Renal cortex interstitium (tissue), 15 donors: ENCODE measurements at places on chromosomes 2 and 18. TPM values are rescaled to one million over a fixed set of nuclear protein-coding genes. Genes with fewer than 3 reads are reported as not detected.
A peak's percentile ranks its signal among the peaks of the same experiment; 100 is the strongest.

Gene GAD1
- 0.66 TPM for polyA plus RNA-seq

Gene GRHL1
- polyA plus RNA-seq, result 4.4 TPM

Gene SLC39A10
- polyA plus RNA-seq, result 104 TPM

Gene SKA1
- polyA plus RNA-seq, result 5.8 TPM

Gene GDF7
- polyA plus RNA-seq, result 4.8 TPM

Gene BUB1
- 25.2 TPM for polyA plus RNA-seq

Gene NEB
- 17.5 TPM for polyA plus RNA-seq

Gene NEU4
- polyA plus RNA-seq, result 0.56 TPM

Gene TMEM198
- 3.6 TPM for polyA plus RNA-seq

Gene MZT2B
- polyA plus RNA-seq, result 158 TPM

Gene RESP18
- polyA plus RNA-seq, result not detected

Gene ALPI
- polyA plus RNA-seq, result 0.07 TPM

Gene L3MBTL4
- 4.6 TPM for polyA plus RNA-seq

Gene CD28
- polyA plus RNA-seq, result 2.5 TPM

Gene TEKT4
- polyA plus RNA-seq, result not detected

Gene NFATC1
- 5.2 TPM for polyA plus RNA-seq

Gene SOS1
- 55.6 TPM for polyA plus RNA-seq

GRCh38 chr2:39738936-39739335 lies 40.1 kb downstream of the THUMPD2 start:
- DNase-seq, result no peak

GRCh38 chr2:169664600-169664977 lies 29.6 kb downstream of the CFAP210 start:
- no peak for DNase-seq

GRCh38 chr2:192969055-192969454 lies 774.3 kb upstream of the TMEFF2 start:
- DNase-seq, result no peak

GRCh38 chr2:215969131-215969841 lies 44.1 kb downstream of the MREG start:
- DNase-seq, result no peak

DNA sequence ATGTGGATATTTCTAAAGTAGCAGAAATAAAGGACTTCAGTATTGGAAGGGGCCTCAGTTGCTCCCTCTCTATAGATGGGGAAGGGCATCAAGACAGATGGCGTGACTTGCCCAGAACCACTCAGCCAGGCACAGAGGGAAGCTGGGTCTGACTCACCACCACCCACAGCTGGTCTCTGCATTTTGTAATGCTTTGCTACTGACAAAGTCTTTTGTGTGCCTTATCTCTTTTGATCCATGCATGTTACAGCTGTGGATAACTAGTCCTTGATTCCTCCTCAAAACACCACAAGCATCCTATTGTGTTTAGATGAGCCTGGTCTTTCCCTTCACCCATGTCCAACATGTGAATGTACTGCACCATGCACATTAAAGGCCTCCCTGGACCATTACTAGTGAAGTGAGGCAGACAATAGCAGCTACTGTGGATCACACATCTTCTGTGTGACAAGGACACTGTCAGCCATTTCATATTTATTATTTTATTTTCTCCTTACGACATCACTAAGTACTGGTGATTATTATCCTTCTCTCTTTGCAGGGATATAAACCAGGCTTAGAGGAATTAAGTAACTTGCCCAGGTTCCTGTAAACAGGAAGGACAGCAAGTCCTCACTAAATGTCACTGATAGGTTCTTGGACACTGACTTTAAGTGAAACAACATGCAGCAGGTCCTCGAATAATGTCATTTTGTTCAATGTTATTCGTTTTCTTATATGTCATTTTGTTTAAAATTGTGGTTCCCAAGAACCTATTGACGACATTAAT lies 29.6 kb upstream of the IL37 start:
- no peak for DNase-seq

DNA sequence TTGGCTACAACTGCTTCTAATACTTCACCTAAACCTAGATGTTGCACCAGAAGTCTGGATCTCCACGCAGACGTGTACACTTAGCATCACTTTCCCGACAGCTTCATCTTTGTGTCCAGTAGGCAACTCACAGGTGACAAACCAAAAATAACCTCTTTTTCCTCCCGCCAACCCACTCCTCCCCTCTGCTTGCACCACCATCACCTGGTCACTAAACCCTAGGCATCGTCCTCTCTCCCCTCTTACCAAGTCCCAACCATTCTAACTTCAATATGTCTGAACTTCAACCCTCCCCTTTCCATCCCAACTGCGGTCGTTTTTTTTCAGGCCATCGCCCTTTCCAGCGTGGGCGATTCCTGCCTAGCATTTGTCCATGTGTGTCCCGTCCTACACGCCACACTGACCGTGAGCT lies 413 bp upstream of the CHMP3 start:
- no peak for DNase-seq

- no peak for DNase-seq
Observed at GRCh38 chr2:17605696-17606095, 65.2 kb downstream of the VSNL1 start.

- no peak for DNase-seq
Observed at GRCh38 chr18:78981989-78982620, 2.5 kb downstream of the SALL3 start.

GRCh38 chr2:27174638-27175037 lies 25.8 kb downstream of the TCF23 start:
- DNase-seq, result no peak

DNA sequence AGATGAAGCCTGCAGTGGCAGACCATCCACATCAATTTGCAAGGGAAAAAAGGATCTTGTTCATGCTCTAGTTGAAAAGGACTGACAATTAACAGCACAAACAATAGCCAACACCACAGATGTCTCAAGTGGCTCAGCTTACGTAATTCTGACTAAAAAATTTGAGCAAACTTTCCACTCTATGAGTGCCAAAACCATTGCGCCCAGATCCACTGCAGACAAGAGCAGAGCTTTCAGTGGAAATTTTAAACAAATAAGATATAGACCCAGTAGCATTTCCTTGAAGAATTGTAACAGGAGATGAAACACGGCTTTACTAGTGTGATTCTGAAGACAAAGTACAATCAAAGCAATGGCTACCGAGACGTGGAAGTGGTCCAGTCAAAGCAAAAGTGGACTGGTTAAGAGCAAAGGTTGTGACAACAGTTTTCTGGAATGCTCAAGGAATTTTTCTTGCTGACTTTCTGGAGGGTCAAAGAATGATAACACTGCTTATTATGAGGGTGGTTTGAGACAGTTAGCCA lies 12.0 kb upstream of the ZNF396 start:
- no peak for DNase-seq

- no peak for DNase-seq
Observed at GRCh38 chr18:8525692-8526091, 83.5 kb upstream of the RAB12 start.

DNA sequence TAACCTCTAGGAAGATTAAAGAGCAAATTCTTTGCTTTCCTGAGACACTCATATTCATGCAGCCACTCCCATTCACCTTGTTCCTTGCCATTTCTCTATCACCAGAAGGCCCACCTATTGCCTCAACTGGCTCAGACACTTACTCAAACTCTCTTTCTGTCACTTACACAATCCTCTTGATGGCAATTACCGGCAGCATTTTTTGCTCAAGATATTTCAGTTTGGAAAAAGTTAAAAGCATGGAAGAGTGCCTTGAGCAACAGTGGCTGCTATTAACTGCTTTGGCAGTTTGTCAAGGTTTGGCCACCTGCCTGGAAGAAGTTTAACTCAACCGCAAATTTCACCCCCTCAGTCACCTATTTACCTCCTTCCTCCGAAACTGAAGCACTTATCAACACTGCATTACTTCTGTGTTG lies 1104.0 kb upstream of the PIK3C3 start:
- peak; percentile 14 for DNase-seq

- DNase-seq, result no peak
Observed at GRCh38 chr2:36707050-36707449, 10.5 kb downstream of the VIT start.

- no peak for DNase-seq
Observed at GRCh38 chr2:221103930-221104329, 468.2 kb downstream of the EPHA4 start.

- no peak for DNase-seq
Observed at GRCh38 chr2:26892133-26892532, 44.2 kb downstream of the DPYSL5 start.

- DNase-seq, result no peak
Observed at GRCh38 chr2:33225350-33225749, 251.1 kb upstream of the RASGRP3 start.

GRCh38 chr2:5694306-5694705 lies 2.1 kb downstream of the SOX11 start:
- no peak for DNase-seq

- no peak for DNase-seq
Observed at GRCh38 chr2:88451811-88452564, 505 bp downstream of the FOXI3 start.

DNA sequence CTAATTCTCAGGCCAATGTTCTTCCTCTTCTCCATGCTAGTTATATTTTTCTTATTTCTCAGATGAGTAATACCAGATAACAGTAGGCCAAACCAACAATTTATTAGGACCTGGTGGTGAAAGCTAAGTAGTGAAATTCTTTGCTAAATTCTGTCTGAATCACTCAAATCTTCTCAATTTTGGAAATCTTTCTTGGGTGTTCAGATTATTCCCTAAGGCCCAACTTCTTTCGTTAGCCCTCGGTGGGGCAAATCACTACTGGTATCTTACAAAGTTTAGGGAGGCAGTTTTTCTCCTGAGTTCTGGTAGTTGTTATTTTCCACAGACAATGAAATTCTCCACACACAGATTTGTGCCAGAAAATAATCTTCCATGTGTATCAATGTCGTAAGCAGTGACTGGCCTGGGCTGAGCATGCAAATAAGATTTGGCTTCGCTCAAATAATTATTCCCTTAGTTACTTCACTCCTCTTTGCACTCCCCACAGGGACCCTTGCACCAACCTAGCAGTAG lies 443.5 kb upstream of the SLC14A2 start:
- no peak for DNase-seq

- DNase-seq, result no peak
Observed at GRCh38 chr2:240525802-240526201, 32.0 kb downstream of the ANKMY1 start.

- DNase-seq, result no peak
Observed at GRCh38 chr2:214492152-214492551, 81.3 kb downstream of the VWC2L start.

GRCh38 chr18:6610466-6610865 lies 119.0 kb upstream of the ARHGAP28 start:
- DNase-seq, result no peak

GRCh38 chr2:187574969-187575750 lies 20.9 kb upstream of the TFPI start:
- no peak for DNase-seq

- no peak for DNase-seq
Observed at GRCh38 chr18:44689736-44690135, 9.0 kb downstream of the SETBP1 start.

- DNase-seq, result no peak
Observed at GRCh38 chr2:164777847-164778461, 63.7 kb downstream of the COBLL1 start.

DNA sequence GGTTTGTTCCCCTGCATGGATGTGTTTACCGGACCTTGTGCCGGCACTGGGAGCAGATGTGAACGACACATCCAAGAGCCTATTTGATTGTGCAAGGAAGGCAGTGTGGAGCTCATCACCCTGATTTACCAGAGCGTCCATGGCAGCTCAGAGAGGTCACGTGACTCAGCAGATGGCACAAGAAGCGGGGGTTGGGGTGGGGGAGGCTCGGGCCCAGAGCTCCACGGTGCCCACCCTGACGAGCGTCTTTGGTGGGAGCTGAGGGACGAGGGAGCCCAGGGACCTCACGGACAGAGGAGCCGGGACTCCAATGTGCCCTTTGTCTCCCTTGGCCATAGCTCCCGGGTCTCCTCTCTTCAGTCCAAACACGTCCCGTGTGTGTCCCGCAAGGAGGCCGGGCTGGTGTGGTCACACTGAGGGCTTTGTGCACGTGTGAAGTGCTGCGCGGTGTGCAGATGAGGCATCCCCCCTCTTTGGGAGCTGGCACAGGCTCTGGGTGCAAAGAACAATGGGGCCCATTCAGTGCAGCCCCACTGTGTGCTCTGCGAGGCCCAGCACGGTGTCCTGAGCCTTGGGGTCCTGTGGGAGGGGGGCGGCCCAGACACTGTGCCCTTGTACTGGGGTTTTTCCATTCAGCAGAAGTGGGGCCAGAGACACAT lies 15.5 kb downstream of the KCNIP3 start:
- DNase-seq, result no peak

DNA sequence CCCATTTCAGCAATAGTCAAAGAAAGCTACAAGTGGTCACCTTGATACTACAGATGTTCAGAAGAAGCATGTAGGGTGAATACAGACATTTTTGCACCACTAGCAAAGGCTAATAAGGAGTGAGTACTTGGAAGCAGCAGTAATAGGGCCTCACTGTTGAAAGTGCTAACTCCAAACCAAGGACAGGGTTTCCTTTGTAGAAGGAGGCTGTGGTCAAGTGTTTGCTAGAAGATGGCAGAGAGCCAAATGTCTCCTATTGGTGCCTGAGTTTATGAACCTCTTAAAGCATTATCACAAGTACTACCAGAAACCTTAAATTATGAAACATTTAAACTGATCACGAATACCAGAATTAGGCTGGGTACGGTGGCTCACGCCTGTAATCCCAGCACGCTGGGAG lies 308.1 kb downstream of the ZEB2 start:
- no peak for DNase-seq

DNA sequence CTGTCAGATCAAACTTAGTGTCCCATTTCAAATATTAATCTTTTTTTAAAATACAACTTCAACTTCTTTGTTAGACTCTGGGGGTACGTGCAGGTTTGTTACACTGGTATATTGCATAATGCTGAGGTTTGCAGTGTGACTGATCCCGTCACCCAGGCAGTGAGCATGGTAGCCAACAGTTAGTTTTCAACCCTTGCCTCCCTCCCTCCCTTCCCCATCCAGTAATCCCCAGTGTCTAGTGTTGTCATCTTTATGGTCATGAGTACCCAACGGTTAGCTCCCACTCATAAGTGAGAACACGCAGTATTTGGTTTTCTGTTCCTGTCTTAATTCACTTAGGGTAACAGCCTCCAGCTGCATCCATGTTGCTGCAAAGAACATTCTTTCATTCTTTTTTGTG lies 23.9 kb downstream of the NOL10 start:
- no peak for DNase-seq

- no peak for DNase-seq
Observed at GRCh38 chr2:74347303-74347702, 4.1 kb upstream of the SLC4A5 start.

- DNase-seq, result peak; percentile 80
Observed at GRCh38 chr2:128318776-128319464, at the start of gene HS6ST1. HS6ST1 (minus strand) TSS chr2:128318868; CDS start chr2:128318563, 305 bp downstream.

DNA sequence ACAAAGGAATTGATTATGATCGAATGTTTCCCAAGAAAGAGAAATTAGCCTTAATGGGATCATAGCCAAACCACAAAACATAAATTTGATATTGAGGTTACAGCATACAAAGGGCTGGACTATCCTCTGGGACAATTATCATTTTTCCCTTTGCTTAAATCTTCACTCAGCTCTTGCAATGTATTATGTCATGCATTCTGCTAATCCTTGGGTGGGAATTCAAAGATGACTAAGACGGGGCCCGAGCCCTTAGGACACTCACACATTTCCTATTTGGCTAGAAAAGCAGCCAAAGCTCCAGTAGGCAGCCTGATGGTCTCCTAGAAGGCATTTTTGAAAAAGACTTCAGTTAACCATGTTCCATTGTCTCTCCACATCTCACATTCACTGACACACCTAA lies 17.2 kb upstream of the NMI start:
- DNase-seq, result no peak
